ENCODE measurements at places on chromosomes 4 and X.

GRCh38 chrX:10797466-10797865 lies 177.1 kb upstream of the MID1 start:
- peak; percentile 2 for DNase-seq

DNA sequence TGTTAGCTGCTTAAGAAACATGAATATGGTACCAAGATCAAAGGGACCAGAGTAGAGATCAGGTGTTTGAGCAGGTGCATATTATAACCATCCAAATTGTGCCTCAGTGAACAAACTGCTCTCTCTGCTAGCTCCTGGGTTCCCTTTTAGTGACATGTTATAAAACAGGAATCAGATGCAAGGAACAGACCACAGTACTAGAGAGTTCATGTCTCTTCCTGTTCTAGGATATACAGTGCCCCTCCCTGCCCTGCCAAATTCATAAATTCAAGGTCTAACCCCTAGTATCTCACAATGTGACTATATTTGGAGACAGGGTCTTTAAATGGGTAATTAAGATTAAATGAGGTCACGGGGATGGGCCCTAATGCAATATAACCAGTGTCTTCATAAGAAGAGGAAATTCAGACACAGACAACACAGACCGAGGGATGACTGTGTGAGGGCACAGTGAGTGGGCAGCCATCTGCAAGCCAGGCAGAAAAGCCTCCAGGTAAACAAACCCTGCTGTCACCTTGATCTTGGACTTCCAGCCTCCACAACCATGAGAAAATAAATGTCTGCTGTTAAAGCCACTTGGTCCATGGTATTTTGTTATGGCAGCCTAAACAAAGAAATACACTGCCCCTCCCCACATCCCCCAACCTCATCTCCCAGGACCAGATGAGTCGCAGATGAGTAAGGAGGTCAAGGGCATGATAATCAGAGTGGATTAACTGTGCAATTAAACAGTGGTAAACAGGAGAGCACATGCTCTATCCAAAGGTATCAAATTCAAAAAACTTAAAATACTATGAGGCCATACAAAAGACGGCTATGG lies 82.5 kb downstream of the RBM47 start:
- no peak for DNase-seq

DNA sequence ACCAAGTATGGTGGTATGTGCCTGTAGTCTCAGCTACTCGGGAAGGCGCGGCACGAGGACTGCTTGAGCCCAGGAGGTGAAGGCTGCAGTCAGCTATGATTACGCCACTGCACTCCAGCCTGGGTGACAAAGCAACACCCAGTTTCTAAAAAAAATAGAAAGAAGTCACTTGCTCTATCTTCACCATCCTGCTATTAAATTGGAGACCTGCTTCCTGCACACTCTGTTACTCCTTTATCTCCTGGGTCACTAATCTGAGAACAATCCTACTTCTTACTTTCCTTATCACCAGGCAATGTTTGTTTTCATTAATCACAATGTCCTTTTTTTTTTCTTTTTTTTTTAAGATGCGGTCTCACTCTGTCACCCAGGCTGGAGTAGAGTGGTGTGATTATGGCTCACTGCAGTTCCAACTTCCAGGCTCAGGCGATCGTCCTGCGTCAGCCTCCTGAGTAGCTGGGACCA lies 16.2 kb downstream of the PRKX start:
- DNase-seq: no peak

GRCh38 chrX:82218361-82218760 lies 1016.5 kb downstream of the SH3BGRL start:
- DNase-seq: no peak

DNA sequence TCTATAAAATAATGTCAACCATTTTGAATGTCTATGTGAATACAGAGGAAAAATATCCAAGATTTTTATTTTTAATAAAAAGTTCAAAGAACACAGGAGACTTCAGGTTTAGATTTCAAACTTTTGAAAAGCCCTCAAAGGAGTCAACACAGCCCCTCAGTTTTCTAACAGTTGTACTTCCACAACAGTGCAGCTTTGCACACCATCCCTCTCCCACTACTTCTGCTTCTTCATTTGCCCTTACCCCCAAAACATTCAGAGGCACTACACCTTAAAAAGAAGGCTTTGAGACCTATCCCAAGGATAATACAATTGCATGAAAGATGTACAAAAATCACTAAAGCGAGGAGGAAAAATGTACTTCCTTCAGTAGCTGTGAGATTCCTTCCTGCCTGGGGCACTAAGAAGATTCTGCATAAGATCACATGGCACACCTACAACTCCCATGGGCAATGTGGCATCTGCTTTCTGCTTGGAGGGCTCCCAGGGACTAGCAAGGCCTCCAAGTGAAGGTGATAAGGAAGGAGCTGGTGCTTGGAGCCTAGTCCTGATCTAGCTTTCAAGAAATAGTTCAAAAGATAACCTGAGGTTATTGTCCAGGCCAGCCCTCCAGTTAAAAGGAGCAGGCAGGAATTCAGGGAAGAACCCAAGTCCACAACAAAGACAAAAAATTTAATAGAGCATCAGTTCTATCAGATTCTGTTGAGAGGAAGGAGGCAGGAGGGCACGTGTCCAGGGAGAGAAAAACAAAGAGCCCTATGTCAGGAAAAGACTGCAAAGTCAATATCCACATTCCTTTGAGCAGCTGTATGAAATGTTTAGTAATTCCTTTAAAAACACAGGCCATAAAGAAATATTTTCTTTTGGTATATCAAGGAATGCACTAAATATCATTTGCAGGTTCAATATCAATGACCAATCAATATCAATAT lies 19.1 kb downstream of the ARAP2 start:
- no peak for DNase-seq

- DNase-seq: no peak
Observed at GRCh38 chrX:47584714-47585113, 2.5 kb downstream of the TIMP1 start.

- no peak for DNase-seq
Observed at GRCh38 chr4:54741202-54741601, 83.4 kb downstream of the KIT start.

DNA sequence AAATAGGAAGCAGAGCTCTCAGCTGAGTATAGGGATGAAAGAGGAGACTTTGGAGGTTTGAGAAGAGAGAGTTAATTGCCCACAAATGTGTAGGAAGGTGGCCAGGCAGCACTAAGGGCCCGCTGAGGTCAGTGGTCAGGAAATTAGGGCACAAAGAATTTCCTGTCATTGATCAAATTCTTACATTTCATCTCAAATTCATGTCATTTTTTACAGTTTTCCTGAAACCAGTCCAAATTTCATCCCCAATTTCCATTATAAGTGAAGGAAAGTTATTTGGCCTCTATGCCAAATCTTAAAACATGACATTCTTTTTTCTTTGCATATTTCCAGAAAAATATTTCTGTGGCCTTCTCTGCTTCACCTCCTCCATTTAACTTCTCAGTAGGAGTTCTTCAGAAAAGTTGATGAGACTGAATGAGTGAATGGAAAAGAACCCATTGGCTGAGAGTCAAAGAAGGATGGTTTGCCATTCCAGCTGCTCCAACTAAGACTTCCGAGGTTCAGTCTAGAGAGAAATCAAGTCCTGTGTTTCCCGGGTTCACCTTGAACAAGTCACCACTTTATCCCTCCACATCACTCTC lies 68.7 kb upstream of the SPRY1 start:
- no peak for DNase-seq

- no peak for DNase-seq
Observed at GRCh38 chr4:81007417-81007816, 23.1 kb upstream of the BMP3 start.

- DNase-seq: no peak
Observed at GRCh38 chr4:55517526-55518229, 29.0 kb downstream of the CLOCK start.

- no peak for DNase-seq
Observed at GRCh38 chrX:28850955-28851354, 263.7 kb downstream of the IL1RAPL1 start.

DNA sequence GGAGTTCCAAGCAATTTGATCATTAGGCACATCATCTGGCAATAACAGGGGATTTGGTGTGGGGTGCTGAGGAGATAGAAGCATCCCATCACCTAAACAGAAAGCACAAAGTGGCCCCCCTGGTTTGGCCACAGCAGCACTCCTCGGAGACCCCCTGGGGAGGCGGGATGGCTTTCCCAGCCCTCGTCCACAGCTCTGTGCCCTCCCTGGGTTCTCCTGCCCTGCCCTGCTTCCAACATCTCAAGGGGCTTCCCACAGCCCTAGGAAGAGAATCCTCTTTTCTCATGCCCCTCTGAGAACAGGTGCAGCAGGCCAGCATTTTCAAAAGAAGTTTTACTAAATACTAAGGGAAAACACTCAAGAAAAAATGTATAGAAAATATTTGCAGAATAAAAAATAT lies 12.8 kb downstream of the ATP5ME start:
- DNase-seq: no peak

DNA sequence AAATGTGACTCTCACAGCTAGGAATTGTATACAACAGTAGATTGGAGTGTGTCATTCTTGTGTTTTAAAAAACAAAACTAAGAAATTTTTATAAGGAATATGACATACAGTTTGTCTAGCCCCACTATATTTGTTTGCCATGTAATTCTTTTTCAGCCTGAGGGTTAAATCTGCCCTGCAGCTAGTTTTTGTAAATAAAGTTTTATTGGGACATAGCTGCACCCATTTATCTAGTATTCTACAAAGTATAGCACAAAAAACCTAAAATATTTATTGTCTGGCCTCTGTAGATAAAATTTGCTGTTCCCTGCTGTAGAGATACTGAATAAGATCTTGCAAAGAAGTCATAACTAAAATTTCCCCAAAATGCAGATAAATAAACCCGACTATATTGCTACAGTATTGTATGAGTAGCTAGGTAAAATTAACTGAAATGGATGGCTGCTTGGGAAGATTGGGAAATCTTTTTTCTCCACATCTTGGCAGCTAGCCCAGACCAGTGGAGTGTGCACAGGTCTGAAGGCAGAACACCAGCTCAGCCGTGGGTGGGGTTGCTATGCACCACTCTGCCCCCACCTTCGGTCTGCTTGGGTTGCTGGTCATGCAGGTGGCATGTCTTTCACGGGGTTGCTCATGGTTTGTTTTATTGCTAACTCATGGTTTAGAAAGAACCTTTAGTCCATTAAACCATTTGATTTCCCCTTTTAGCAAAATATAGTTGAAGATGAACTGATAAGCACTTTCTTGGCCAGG lies 127.9 kb downstream of the KLHL8 start:
- no peak for DNase-seq

- DNase-seq: no peak
Observed at GRCh38 chr4:56731857-56732256, 50.8 kb upstream of the HOPX start.

- no peak for DNase-seq
Observed at GRCh38 chr4:116926631-116927295, 158.6 kb downstream of the TRAM1L1 start.

GRCh38 chrX:22404297-22404696 lies 131.6 kb downstream of the CBLL2 start:
- no peak for DNase-seq

GRCh38 chr4:55491486-55491885 lies 55.2 kb downstream of the CLOCK start:
- no peak for DNase-seq

DNA sequence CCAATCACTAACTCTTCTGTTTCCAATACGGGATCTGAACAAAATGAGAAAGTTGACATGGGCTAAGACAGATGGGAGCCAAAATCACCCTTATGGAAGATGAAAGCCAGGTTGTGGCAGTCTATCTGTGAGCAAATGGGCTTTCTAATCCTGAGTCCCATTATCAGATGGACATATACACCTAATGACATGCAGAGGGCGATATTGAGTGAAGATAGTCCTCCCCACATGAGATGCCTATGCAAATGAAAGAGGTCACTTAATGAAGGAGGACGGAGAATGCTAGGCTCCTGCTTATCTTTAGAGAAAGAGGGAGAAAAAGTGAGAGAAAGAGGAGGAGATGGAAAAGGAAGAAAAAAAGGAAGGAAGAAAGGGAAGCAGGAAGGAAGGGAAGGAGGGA lies 547.5 kb downstream of the NLGN4X start:
- DNase-seq: no peak

- DNase-seq: no peak
Observed at GRCh38 chr4:84501721-84502267, 2.7 kb upstream of the NKX6-1 start.

GRCh38 chr4:112329672-112330375 lies 32.7 kb downstream of the ALPK1 start:
- no peak for DNase-seq

- DNase-seq: no peak
Observed at GRCh38 chr4:21380861-21381260, 567.7 kb downstream of the KCNIP4 start.

GRCh38 chrX:19195243-19195610 lies 73.0 kb upstream of the ADGRG2 start:
- DNase-seq: no peak

- no peak for DNase-seq
Observed at GRCh38 chr4:154332681-154333421, 158.7 kb downstream of the DCHS2 start.

DNA sequence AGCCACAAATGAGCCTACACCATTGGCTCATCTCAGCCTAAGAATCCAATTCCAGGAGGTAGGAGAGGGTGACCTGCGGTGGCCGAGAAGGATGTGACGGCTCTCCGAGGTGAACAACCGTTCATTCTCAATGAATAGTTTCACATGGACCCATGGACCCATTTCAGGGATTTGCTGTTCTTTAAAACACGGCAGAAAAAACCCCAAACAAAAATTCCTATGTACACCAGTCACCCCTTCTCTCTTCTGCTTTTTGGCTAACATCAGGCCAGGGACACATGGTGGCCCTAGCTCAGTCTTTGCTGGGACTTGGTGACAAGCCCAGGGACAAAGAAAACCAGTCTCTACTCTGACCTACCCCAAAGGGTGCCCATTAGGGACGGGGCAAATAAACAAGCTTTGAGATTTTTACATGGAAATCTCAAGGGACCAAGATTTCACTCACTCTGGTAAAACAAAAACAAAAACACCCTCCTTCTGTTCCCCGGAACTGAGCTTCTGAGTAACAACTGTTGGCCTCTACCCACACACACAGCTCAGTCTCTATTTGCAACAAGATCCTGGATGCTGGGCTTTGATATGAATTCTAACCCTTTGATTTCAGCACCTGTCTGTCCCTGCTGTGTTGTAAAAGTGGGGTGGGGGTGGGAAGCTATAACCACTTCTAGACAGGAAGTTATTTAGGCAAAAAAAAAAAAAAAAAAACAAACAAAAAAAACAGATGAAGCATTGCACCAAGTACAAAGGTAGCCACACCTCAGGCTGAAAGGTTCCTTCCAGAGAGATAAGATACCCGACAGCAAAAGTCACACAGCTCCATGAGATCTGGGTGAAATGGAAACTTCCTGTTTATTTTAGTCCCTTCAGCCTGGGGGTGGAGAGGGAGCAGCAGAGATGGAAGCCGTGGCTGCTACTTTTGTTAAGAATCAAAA lies 49.0 kb downstream of the DDX3X start:
- no peak for DNase-seq

Data from AG04449 (cell line).